ENCODE measurements at places on chromosomes 4 and X.

- no peak for DNase-seq
These were observed 10.1 kb upstream of the FGG start for GRCh38 chr4:154622598-154622997.

- no peak for DNase-seq
These were observed 61.8 kb downstream of the SMARCA5 start for GRCh38 chr4:143575331-143575730.

DNA sequence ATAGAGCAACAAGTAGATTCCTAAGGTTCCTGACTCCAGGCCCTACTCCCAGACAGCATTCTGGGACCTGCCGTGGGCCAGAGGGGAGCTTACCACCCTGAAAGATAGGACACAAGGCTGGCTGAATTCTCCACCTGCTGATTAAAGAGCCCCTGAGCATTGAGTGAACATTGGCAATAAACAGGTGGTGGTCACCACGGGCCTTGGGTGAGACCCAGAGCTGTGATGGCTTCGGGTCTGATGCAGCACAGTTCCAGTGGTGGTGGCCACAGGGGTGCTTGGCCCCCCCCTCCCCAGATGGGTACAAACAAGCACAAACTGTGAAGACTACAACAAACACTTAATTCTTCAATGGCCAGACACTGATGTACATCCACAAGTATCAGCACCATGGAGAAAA lies 444.6 kb downstream of the GASK1B start:
- no peak for DNase-seq

DNA sequence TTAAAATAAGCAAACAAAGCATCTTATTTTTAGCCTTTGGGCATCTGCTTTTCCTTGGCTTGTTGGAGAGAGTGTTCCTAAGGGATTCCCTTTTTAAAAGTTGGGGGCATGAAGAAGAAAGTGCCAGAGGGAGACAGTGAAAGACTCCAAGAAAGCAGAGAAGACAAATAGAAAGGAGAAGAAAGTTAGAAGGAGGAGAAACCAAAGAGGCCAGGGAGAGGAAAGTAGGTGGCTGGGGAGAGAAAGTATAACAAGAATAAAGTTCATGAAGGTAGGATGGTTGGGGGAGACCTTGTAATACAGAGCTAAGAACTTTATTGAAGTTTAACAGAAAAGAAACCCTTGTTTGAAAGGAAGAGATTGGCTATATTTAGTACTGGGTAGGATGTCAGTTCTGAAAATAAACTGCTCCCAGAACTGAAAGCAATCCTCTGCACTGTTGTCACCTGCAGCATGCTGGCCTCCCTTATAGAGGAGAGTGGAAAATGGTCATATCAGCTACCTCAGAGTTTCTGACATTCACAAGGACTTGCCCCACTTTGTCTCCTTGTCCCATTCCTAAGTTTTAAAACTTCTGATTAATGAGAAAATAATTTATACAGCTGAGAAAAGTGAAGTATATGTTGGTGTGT lies 125.3 kb upstream of the VAMP7 start:
- DNase-seq = no peak

GRCh38 chr4:76212851-76213414 lies 691 bp downstream of the SCARB2 start:
- DNase-seq = no peak

- DNase-seq = no peak
These were observed 40.5 kb downstream of the ZCCHC12 start for GRCh38 chrX:118864063-118864635.

DNA sequence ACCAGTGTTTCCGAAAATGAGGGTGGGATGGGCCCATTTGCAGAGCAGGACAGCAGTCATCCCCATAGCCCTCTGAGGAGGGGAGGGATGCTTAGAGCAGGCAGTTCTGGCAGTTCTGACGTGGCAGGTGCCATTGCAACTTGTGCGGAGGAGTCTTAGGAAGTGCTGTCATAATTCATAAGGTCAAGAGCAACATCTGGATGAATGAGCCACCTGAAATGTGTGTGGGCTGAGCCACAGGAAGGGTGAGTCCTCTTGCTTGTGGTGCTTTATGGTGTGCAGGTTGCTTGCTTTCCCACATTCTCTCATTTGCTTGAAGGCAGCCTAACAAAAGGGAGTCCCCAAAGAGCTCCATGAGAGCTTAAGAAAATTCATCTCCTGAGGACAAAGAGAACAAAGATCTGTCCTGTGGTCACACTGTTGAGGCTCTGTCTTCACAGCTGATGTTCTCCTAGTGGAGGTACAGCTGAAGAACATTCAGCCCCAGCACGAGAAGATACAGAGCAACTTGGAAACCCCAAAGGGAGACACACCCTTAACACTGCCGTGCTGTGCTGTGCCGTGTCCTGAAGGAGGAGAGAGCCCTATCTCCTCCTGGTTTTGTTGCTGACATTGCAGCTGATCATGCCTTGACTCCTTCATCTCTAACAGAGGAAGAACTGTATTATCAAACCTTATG lies 60.3 kb downstream of the DLG3 start:
- no peak for DNase-seq

DNA sequence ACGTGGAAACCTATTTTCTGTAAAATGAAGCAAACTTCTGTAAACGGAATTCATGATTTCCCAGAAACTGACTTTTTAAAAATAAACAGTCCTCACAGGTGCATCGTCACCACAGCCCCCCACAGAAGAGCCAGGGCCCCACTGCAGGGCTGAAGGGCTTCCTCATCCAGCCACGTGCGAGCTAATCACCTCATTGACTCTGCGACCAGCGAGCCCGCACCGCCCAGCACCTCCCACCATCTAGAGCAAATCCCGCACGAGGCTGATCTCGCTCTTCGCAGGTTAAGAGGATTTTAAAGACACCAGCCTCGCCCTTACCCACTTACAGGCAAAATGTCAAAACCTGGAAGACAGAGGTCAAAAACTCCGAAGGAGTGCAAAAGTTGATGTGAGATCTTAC lies 14.8 kb downstream of the PPP2R3B start:
- DNase-seq = no peak

- DNase-seq = no peak
These were observed 9.5 kb upstream of the TLR8 start for GRCh38 chrX:12896935-12897334.

GRCh38 chr4:11427121-11427996 lies 1.3 kb downstream of the HS3ST1 start:
- no peak for DNase-seq

GRCh38 chrX:153938226-153938786 lies 3.5 kb upstream of the NAA10 start:
- DNase-seq = no peak

DNA sequence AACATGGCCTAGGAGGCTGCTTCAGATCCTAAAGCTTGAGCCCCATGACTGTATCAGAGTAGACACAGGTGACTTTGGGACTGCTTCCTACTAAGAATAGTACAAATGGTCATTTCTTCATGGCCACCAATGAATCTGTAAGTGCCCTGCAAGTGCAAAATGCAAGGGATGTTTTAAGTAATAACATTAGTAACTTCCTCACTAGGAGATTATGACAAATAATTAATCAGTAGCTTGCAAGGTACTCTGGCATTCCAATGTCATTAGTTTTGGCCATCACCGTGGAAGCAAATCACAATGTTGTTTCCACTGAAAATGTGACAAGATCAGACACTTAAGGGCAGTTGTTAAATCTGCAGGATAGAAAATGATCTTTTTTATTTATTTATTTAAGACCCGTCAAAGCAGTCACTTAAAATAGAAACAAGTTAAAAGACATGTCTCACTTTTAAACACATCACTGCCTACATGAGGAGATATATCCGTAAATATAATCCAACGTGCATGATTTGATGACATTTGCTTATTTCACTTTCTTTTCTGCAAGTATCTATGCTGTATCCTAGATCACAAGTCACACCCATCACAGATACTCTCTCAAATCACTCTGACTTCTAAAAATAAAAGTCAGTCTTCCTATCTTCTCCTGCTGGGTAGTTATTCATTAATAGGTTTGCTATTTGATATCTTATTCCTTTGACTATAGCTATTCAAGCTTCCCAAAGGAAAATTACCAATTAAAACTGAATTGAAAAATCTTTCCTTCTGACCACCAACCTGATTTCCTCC lies 400.6 kb downstream of the IL15 start:
- DNase-seq = no peak

- no peak for DNase-seq
These were observed 36.9 kb upstream of the RPA4 start for GRCh38 chrX:96846841-96847240.

- DNase-seq = no peak
These were observed 58.6 kb upstream of the GK2 start for GRCh38 chr4:79466621-79467020.

GRCh38 chrX:139680356-139680755 lies 27.6 kb downstream of the MCF2 start:
- no peak for DNase-seq

GRCh38 chrX:21176921-21177571 lies 197.2 kb upstream of the CNKSR2 start:
- DNase-seq = no peak

DNA sequence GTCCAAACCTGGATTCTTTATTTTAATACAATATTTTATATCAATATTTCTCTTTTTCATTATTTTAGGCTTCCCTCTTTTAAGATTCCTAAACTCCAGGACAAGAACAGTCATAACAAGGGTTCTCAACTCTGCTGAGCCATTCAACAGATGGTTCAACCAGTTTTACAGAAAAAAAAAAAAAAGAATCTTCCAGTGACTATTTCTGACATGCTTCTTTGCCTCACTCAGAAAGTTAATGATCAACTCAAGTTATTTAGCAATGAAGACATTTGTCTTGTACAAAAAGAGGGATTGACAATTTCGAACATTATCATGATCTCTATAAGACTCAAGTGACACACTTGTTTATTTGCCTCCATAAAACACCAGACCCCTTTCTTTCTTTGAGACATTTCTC lies 282.6 kb upstream of the GRID2 start:
- DNase-seq = no peak

DNA sequence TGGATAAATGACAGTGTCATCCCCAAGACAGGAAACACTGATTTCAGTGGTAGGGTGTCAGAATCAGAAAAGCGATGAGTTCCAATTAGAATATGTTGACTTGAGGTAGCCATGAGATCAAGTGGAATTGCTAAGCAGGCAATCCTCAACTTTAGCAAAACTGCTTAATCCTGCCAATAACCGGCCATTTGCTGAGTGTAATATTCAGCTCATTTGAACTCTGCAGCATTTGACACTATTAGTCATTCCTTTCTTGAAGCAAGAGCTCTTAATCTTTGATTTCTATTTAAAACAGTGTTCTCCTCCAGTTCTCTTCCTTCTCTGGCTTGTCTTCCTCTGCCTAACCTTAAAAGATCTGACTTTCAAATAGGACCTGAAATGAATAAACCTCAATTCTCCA lies 68.7 kb upstream of the DCLK2 start:
- DNase-seq = no peak

- DNase-seq = no peak
These were observed 11.7 kb downstream of the SLC25A43 start for GRCh38 chrX:119410854-119411253.

GRCh38 chr4:1821679-1822567 lies 28.8 kb downstream of the FGFR3 start:
- DNase-seq = no peak

DNA sequence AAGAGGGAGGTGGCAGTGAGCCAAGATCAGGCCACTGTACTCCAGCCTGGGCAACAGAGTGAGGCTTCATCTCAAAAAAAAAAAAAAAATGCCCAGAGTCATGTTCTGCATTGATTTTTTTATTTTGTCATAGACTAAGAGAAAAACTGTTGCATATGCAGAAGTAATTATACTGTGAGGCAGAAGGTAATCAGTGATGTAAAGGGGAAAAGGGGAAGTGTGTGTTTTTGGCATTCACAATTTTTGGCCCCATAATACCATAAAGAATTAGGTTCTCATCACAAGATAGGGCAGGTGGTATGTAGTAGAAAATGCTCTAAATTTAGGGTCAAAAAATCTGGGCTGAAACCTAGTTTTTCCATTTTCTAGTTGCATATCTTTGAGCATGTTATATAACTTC lies 47.3 kb upstream of the GAB1 start:
- DNase-seq = no peak

DNA sequence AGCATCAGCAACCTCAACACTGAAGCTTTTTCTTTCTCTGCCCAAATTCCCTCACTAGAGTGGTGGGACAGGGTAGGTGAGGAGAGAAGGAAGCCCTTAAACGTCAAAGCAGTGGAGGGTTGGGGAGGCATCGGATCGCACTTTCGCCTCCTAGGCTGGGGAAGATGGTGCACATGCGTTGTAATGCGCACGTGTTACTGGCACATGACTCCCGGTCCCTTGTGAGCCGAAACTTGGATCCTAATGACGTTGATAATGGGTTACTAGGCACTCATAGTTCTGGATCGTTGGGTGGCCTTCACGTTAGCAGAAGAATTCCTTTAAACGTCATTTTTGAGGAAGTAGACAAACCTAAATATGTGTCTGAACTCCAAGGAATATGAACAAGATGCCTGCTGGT lies at the start of gene CBLL2:
CBLL2 (plus strand) TSS at position 301 of the 400 bp plus-strand sequence; CDS start at position 380, 79 bp downstream.
- no peak for DNase-seq

DNA sequence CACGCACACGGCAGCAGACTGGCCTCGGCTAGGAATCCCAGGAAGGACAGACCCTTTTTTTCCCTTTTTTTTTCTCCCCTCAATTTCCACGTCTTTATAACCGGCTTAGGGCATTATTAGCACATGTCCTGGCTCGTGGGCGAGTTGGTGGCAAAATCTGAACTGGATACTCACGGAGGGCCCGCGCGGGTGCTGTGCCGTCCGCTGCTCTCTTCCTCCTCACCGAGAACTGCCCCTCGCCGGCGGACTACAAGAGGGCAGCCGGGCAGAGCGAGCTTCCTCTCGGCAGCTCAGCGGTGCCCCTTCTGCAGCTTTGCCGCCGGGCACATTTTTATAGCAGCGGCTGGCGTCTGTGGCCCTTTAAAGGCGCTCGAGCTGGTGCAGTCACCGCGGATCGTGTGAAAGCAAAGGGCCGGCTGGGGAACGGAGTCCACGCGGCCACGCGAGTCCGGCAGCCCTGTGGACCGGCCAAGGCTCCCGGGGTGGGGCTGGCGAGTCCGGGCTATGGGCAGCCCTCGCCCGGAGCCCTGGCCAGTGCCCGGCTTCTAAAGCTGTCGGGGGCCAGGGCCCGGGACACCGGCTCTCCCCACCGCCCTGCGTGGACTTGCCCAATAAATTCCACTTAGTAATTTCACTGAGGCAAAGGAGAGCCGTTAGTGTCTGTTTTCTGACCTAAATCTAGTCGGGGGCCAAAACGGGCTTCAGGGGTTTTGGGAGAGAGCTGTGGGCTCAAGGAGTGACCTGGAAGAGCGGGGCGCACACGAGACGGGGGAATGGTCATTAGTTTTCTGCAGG lies 1.3 kb upstream of the CITED1 start:
- no peak for DNase-seq

DNA sequence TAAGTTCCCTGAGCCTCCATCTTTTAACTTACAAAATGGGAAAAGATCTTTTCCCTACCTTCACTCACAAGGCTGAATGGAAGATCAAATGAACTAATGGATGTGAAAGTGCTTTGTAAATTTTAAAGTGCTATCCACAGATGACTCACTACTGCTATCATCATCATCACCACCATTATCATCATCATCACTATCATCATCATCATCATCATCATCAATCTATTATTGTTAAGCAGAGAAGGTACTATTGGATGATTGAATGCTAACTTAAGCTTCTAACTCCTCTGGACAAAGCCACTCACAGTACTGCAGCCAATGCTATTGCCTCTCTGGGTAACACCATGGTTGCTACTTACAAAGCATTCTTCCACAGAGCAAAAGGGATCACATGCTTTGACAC lies 1.9 kb downstream of the FRMD7 start:
- DNase-seq = no peak
